ENCODE measurements at places on chromosomes 7 and 10.

DNA sequence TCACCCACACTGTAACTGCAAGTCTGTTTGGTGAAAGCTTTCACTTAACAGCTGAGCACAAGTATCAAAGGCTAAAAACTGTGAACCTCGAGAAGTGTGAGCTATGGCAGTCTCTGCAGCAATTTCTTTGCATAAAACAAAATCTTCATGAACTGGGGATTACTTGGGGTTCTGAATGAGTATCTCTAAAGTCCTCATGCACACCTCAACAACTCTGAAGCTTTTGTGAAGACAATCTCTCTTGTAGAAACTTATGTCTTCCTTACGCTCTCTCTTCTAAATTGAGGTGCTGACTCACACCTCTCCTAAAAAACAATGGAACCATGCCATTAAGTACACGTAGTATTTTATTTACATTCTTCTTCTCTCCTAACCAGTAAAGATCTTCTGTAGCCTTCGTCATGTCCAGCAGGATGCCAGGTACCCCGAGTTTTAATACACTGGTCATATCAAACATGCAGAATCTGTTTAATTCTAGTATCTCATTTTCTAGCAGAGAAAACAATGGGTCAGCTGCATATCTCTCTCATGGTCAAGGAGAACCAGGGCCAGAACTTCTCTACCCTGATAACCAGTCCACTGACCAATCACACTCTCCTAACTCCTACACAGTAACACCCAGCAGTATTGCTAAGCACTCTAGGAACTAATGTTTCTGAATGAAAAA is 76.9 kb downstream of the UBE2H start:
- no peak for DNase-seq

DNA sequence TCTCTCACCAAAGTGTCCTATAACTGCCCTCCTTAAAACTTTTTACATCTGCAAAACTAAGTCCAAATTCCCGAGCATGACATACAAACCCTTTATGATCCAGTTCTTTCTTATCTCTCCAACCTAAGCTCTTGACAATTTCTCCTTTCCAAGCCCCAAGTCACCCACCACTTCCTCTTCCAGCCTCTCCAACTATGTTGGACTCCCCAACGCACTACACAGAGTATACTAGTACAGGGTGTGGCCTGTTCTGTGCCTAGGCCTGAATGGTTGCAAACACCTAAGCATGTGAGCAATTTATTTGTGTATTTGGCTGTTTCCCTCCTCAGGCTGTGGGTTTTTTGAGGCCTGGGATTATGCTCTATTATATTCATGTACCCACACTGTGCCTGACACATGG is 101.2 kb upstream of the APBB1IP start:
- DNase-seq = no peak

DNA sequence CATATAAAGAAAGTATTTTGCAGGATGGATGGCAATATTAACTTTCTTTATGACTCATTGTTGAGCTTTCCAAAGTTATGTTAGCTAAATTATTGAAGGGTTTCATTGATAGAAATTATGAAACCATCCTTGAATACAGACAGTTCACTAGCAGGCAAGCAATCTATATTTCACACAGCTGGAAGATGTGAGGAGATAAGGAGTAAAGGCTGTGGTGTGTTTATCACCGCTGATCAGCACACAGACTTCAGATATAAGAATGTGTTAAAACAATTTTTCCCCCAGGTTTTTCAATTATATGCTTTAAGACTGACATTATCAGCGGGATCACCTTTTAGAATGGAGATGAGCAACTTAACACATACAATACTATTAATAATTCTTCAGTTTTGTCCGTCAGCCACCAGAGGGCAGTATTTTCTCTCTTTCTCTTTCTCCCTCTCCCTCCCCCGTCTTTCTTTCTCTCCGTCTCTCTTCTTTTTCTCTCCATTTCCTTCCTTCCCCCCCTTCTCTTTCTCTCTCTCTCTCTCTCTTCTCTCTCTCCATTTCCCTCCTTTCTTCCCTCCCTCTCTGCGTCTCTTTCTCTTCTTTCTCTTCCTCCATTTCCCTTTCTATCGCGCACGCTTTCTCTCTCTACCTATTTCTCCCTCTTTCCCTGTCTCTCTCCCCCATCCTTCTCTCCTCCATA is 62.9 kb upstream of the FAM171A1 start:
- peak; percentile 52 for DNase-seq

GRCh38 chr7:46034056-46034768 is 113.1 kb upstream of the IGFBP3 start:
- DNase-seq = no peak

DNA sequence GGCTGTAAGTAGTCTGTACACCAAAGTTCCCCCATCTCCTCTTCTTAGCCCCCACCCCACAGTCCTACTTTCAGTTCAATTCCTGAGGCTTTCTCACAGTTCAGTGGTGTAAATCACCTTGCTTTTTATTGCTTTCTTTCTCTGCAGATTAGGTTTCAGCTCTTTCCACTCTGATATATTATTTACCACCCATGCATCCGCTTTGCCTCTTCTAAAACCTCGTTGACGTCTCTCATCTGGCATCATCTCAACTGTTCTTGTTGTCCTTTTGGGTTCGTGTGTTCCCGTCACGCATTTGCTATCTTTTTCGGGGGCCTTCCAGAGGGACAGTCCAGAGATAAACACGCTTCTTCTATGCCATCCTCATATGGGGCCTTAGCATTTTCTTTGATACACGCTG is 597.9 kb upstream of the DPP6 start:
- no peak for DNase-seq

DNA sequence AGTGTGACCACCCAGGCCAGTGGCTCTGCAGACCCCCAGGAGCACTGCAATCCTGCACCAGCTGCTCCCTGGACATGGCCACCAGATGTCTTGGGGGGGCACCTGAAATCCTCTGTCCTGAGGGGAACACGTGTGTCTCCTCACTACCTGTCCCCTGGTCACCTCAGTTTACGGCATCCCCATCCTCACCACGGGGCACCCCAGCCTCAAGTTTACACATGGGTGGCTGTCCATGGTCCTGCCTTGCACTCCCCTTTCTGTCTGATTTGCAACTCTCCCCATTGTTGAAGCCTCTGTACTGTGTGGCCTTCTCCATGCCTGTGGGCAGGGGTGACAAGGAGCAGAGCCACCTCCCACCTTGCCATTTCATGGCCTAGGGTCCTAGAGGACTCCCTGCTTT is 67.2 kb downstream of the RAMP3 start:
- peak; percentile 64 for DNase-seq

- DNase-seq = peak; percentile 35
These were observed 147.6 kb downstream of the ARID5B start for GRCh38 chr10:62048919-62049623.

DNA sequence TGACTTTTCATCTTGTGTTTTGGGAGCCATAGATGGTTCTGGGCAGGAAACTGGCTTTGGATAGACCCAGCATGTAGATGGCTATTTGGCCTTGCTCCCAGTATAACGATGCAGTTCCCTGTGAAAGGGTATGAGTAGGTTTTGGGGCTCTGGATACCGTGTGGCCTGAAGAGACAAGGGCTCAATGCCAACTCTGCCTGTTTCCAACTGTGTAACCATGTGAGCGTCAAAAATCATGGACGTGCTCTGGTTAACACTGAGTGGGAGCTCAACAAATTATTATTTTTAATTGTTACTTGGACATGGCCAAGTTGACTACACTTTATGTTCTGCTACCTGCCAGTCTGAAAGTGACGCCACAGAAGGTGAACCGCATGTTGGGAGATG is 41.8 kb downstream of the EGFR start:
- DNase-seq = no peak

DNA sequence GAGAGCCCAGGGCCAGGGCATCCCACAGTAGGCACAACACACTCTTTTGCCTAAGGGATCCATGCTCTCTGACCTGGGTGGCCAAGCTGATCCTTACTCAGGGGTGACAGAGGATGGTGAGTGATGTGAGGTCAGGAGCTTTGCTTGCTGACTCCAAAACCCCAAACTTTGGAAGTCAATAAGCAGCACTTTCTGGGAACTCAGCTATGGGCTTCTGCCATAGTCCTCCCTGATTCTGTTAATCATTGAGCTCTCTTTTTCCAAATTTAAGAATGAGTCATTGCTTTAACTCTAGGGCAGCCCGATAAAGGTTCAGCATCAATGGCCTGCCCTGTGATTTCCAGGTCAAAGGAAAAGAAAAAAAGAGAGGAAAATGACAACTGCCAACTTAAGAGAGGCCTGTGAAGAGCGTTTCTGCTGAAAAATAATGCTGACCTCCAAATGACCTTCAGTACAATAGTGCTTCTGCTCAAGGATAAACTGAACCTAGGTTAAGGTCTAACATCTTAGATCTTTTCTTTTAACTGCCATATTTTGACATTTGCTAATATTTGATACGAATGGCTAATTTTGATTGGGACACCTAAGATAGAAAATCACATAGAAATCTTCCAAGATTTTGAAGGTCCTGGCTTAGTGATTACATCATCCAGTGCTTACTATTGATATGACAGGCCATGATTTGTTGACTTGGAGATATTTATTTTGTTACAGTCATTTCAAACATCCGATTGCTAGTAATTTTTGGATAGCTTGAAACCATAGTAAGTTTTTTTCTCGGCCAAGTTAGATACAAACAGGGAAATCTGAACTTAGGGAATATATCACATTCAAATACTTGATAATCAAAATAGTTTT is 20.8 kb upstream of the RELN start:
- DNase-seq = no peak

DNA sequence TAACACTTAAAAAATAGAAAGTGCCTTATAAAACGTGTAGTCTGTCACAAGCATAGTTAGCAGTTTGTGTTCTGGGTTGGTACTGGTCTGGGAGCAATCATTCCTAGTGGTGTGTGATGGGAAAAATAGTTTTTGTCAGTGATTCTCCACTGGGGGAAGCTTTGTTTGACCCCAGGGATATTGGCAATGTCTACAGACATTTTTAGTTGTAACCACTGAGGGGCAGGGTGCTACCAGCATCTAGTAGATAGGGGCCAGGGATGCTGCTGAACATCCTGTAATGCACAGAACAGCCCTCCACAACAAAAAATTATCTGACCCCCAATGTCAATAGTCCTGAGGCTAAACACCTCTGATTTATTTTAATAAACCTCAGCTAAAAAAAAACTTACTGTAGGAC is 51.6 kb upstream of the CREB5 start:
- DNase-seq = no peak
